ENCODE measurements at places on chromosomes 2 and 18. TPM values are rescaled to one million over a fixed set of nuclear protein-coding genes. Genes with fewer than 3 reads are reported as not detected.

Gene RAD51AP2
- total RNA-seq = 0.24 TPM

Gene ST6GAL2
- under 0.01 TPM for total RNA-seq

Gene OXER1
- total RNA-seq = not detected

Gene ANKRD30B
- total RNA-seq = not detected

Gene DPYSL5
- not detected for total RNA-seq

Gene ZNF513
- total RNA-seq = 4.5 TPM

Gene SPHKAP
- total RNA-seq = not detected

Gene GALR1
- not detected for total RNA-seq

Gene LINC00305
- not detected for total RNA-seq

Gene TIA1
- 34.1 TPM for total RNA-seq

Gene NDUFV2
- 97.1 TPM for total RNA-seq

Gene TUBB8B
- 0.24 TPM for total RNA-seq

Gene RAB27B
- 33.5 TPM for total RNA-seq

Gene OBSL1
- 31.8 TPM for total RNA-seq

Gene OTOS
- total RNA-seq = not detected

Gene LRP2
- under 0.01 TPM for total RNA-seq

Gene XDH
- 3.2 TPM for total RNA-seq

Gene ASIC4
- not detected for total RNA-seq

Gene PROM2
- total RNA-seq = 37.1 TPM

Gene SPC25
- 0.24 TPM for total RNA-seq

Gene ADAM17
- total RNA-seq = 48.6 TPM

Gene SLC14A1
- not detected for total RNA-seq

Gene SNED1
- total RNA-seq = not detected

Gene DRC1
- total RNA-seq = 0.24 TPM

Gene ANKRD23
- total RNA-seq = 2.1 TPM

Gene ERBB4
- under 0.01 TPM for total RNA-seq

Gene GALNT5
- total RNA-seq = 27.0 TPM

Gene SRD5A2
- total RNA-seq = not detected

Gene LYPD1
- not detected for total RNA-seq

Gene ARID5A
- 4.1 TPM for total RNA-seq

Gene METTL5
- total RNA-seq = 104 TPM

Measured in tracheal epithelial cell (primary cell).